Naive thymus-derived CD8-positive, alpha-beta T cell (primary cell): ENCODE measurements at places on chromosomes 11 and 22.
A peak's percentile ranks its signal among the peaks of the same experiment; 100 is the strongest.

GRCh38 chr11:130815956-130816355 is 100.3 kb downstream of the SNX19 start:
- H3K4me3 ChIP-seq: no peak overlapping the region
- no peaks in the 10 kb centered on the region for H3K4me1 ChIP-seq
- no peaks in the 10 kb centered on the region for H3K36me3 ChIP-seq
- no peak overlapping the region for H3K27ac ChIP-seq
- H3K27me3 ChIP-seq: peaks cover 30% of the 10 kb centered on the region

DNA sequence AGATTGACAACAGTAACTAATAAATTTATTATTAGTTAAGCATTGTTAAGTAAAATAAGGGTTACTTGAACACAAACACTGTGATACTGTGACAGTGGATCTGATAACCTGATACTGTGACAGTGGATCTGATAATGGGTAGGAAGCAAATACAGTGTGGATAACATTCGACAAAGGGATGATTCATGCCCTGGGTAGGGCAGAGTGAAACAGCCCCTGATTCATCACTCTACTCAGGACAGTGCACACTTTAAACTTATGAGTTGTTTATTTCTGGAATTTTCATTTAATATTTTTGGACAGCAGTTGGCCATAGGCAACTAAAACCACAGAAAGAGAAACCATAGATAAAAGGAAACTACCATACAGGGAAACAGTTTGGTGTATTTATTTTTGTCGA is 60.8 kb upstream of the CTSC start:
- H3K27me3 ChIP-seq: no peaks in the 10 kb centered on the region
- H3K27ac ChIP-seq: no peak overlapping the region
- H3K4me1 ChIP-seq: no peaks in the 10 kb centered on the region
- H3K36me3 ChIP-seq: no peaks in the 10 kb centered on the region

DNA sequence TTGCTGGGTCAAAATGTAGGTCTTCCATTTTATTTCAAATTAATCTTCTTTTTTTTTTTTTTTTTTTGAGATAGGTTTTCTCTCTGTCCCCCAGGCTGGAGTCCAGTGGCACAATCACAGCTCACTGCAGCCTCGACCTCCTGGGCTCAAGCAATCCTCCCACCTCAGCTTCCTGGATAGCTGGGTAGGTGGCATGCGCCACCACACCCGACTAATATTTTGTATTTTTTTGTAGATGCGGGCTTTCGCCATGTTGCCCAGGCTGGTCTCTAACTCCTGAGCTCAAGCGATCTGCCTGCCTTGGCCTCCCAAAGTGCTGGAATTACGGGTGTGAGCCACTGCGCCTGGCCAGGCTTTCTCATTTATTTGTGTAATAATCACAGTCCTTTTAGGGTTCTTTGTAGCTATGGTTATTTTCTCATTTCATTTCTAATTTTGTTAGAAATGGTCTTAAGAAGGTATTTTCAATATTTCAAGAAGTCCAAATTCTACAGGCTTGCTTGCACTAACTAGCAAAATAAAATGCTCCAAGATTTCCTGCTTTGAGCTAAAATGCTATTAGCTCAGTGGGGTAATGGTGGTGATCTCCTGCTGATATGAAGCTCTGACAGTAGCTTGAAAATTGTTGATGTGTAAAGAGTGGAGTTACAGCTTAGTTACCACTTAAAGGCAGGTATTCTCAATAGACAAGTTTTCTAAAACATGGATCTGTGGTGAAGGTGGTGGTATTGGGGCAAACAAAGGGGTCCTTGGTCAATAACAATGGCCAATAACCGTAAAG is 50.0 kb downstream of the RBX1 start:
- no peaks in the 10 kb centered on the region for H3K36me3 ChIP-seq
- no peaks in the 10 kb centered on the region for H3K4me1 ChIP-seq
- no peak overlapping the region for H3K27ac ChIP-seq
- no peak overlapping the region for H3K4me3 ChIP-seq

DNA sequence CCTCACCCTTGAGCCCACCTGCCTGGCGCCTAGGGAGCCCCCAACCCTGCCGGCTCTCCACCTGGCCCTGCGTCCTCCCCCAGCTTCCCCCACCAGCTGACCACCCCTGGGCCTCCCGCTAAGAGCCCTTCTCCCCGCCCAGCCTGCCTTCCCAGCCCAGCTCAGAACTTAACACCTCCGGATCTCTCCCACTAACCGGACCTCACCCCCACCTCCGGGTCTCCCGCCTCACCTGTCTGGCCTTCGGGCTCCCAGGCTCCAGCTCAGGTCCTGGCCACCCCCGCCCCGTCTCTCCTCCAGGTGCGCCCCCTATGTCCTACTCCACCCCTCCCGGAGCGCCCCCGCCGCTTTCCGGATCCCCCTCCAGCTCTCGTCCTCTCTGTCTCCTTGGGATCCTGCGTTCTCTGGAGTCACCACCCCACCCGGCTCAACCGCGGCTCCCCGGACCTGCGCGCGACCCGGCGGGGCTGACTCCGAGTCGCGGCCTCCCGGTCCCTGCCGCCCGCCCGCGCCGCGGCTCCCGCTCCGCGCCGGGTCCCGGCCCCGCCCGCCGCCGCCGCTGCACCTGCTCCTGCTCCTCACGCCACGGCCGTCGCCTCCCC is at the start of gene KCNJ11:
KCNJ11 (minus strand) TSS at position 51 of the 602 bp plus-strand sequence. CDS start 568 bp downstream, outside the sequence.
- peaks cover 2% of the 10 kb centered on the region for H3K27me3 ChIP-seq
- H3K4me1 ChIP-seq: peaks cover 10% of the 10 kb centered on the region
- DNase-seq: no peak
- H3K27ac ChIP-seq: peak within 1 kb of the TSS; percentile 40
- no peaks in the 10 kb centered on the region for H3K36me3 ChIP-seq
- peak within 1 kb of the TSS; percentile 85 for H3K4me3 ChIP-seq

DNA sequence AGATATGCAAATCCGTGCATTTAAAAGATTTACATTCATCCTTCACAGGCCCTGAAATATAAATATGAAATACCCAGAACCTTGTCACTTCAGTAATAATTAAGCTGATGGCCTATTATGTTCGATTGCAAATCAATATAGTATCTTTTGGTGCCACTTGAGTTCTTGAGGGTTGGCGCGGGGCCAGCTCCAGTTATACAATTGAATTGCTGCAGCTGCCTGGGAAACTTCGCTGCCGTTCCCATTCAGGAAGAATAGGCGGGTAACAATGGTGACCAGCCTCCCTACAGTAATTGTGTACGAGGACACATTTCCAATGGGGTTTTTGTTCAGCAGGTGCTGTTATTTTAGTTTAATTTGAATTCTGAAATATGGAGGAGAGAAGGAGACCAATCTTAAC is 451.2 kb downstream of the INSC start:
- H3K27me3 ChIP-seq: peaks cover 10% of the 10 kb centered on the region
- H3K4me1 ChIP-seq: no peaks in the 10 kb centered on the region
- H3K36me3 ChIP-seq: no peaks in the 10 kb centered on the region
- no peak overlapping the region for H3K4me3 ChIP-seq
- no peak overlapping the region for H3K27ac ChIP-seq
- DNase-seq: no peak

- H3K4me3 ChIP-seq: no peak overlapping the region
- H3K36me3 ChIP-seq: no peaks in the 10 kb centered on the region
- no peak overlapping the region for H3K27ac ChIP-seq
- no peaks in the 10 kb centered on the region for H3K4me1 ChIP-seq
- peaks cover 4% of the 10 kb centered on the region for H3K27me3 ChIP-seq
Observed at GRCh38 chr22:22669093-22669492, 24.7 kb downstream of the GGTLC2 start.

DNA sequence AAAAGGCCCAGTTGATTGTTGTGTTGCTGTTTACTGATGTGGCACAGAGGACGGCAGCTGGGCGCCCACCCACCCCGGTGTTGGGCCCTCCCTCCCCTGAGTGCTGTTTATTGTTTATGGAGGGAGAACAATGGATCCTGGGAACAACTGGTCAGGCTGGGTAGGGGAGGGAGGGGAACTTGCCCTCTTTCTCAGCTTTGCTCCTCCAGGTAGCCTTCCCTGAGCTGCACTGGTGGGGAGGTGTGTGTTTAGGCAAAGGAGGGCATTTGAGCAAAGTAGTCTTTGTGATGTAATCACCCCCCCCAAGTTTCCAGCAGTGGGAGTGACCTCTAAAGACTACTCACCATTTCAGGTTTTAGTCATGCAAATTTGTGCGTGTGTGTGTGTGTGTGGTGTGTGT is 1035.3 kb downstream of the NTM start:
- DNase-seq: no peak
- no peaks in the 10 kb centered on the region for H3K36me3 ChIP-seq
- H3K4me3 ChIP-seq: no peak overlapping the region
- peaks cover under 1% of the 10 kb centered on the region for H3K27me3 ChIP-seq

- peaks cover 92% of the 10 kb centered on the region for H3K27me3 ChIP-seq
- H3K4me1 ChIP-seq: peaks cover 15% of the 10 kb centered on the region
- peak overlapping the region; percentile 73 for H3K4me3 ChIP-seq
- H3K27ac ChIP-seq: peak overlapping the region; percentile 9
- no peak for DNase-seq
Observed at GRCh38 chr11:32433914-32434355, 1.4 kb downstream of the WT1 start.

GRCh38 chr11:859394-860131 is 16.9 kb downstream of the TSPAN4 start:
- no peak for DNase-seq
- no peaks in the 10 kb centered on the region for H3K36me3 ChIP-seq
- no peaks in the 10 kb centered on the region for H3K27me3 ChIP-seq
- no peak overlapping the region for H3K4me3 ChIP-seq

- H3K36me3 ChIP-seq: peaks cover 17% of the 10 kb centered on the region
- peaks cover 4% of the 10 kb centered on the region for H3K27me3 ChIP-seq
- no peak overlapping the region for H3K27ac ChIP-seq
- no peak for DNase-seq
Observed at GRCh38 chr11:85582111-85582510, 45.0 kb downstream of the DLG2 start.

DNA sequence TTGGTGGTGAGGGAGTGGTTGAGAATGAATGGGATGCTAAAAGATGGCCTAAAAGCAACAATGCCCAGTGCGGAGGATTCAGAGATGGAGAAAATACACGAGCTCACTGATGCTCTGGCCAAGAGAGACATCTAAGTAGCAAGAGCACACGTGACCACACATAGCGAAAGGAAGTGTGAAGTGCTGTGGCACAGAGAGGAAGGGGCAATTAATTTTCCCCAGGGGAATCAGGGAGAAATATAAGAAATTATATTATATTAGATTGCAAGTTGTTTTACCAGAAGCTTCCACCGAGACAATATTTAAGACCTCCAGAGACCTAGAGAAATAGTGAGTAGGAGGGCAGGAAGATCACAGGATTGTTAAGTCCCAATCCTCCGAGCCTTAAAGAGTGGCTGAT is 80.6 kb downstream of the RCN1 start:
- no peak for DNase-seq
- H3K4me3 ChIP-seq: no peak overlapping the region
- peak overlapping the region; percentile 67 for H3K27ac ChIP-seq
- H3K27me3 ChIP-seq: no peaks in the 10 kb centered on the region
- H3K4me1 ChIP-seq: peaks cover 33% of the 10 kb centered on the region

- H3K36me3 ChIP-seq: no peaks in the 10 kb centered on the region
- no peaks in the 10 kb centered on the region for H3K27me3 ChIP-seq
- peaks cover 12% of the 10 kb centered on the region for H3K4me1 ChIP-seq
- no peak for DNase-seq
- H3K4me3 ChIP-seq: no peak overlapping the region
Observed at GRCh38 chr11:17400048-17400775, 11.8 kb upstream of the KCNJ11 start.

DNA sequence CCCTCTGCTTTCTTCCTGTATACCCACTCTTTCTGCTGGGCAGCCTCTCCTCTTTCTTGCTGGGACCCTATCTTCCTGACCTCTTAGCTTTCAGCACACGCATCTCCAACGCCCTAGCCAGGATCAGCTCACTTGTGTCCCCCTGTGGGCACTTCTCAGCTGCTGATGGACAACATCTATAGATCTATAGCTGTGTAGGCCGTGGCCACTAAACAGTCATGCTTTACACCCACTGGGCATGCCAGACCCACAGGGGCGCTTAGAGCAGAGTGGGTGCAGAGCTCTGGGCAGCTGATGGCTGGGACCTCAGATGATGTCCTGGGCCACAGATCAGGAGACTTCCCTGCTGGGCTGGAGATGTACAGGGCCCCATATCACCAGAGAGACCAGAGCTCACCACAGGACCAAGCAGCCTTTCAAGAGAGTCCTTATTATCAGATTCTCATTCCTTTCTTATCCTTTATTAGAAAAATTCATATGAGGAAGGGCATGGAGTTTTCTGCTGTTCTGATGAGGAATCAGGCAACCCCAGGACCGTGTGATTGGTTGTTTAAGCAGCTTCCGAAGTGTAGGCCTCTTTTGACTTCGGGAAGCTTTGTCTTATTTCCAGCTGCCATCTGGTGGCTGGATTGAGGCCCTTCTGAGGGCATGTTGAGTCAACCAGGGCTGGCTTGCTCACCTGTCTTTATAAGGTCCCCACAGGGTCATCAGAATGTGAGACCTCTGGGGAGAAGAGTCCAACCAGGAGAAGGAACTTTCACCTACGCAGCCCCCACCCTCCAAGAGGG is 60.5 kb downstream of the OSBP2 start:
- peaks cover 2% of the 10 kb centered on the region for H3K4me1 ChIP-seq
- peaks cover 2% of the 10 kb centered on the region for H3K36me3 ChIP-seq
- H3K4me3 ChIP-seq: no peak overlapping the region
- no peak for DNase-seq
- no peak overlapping the region for H3K27ac ChIP-seq

- no peak for DNase-seq
- H3K4me1 ChIP-seq: no peaks in the 10 kb centered on the region
- H3K27ac ChIP-seq: no peak overlapping the region
- no peak overlapping the region for H3K4me3 ChIP-seq
- H3K36me3 ChIP-seq: no peaks in the 10 kb centered on the region
Observed at GRCh38 chr11:88482871-88483301, 145.3 kb upstream of the CTSC start.

DNA sequence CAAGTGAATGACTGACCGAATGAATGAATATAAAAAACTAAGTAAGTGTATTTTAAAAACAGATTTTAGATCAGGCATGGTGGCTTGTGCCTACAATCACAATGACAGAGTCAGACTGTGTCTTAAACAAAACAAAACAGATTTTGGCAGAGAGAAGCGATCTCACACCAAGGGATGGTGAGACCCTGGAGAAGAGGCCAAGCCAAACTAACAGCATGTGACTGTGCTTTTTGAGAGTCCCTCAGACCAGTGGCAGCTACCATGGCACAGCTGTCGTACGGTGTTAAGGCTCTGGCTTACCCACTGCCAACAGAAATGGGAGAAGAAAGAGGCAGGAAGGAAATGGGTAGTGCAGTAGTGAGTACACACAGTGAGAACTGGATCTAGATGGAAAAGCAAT is 60.6 kb downstream of the SGSM3 start:
- DNase-seq: no peak
- H3K27ac ChIP-seq: no peak overlapping the region
- H3K27me3 ChIP-seq: no peaks in the 10 kb centered on the region
- H3K36me3 ChIP-seq: peaks cover 10% of the 10 kb centered on the region

GRCh38 chr11:130050257-130050656 is 19.4 kb upstream of the APLP2 start:
- no peaks in the 10 kb centered on the region for H3K27me3 ChIP-seq
- H3K4me1 ChIP-seq: no peaks in the 10 kb centered on the region
- no peak for DNase-seq

- peaks cover 7% of the 10 kb centered on the region for H3K36me3 ChIP-seq
- no peak for DNase-seq
- peak overlapping the region; percentile 77 for H3K27ac ChIP-seq
- peaks cover 4% of the 10 kb centered on the region for H3K4me1 ChIP-seq
- no peak overlapping the region for H3K4me3 ChIP-seq
Observed at GRCh38 chr11:62020661-62021060, 53.2 kb upstream of the FTH1 start.

- DNase-seq: no peak
- H3K4me1 ChIP-seq: no peaks in the 10 kb centered on the region
- H3K27ac ChIP-seq: no peak overlapping the region
- H3K4me3 ChIP-seq: no peak overlapping the region
- H3K36me3 ChIP-seq: no peaks in the 10 kb centered on the region
- H3K27me3 ChIP-seq: peaks cover 46% of the 10 kb centered on the region
Observed at GRCh38 chr11:15276621-15277020, 161.9 kb downstream of the INSC start.
